Skin of body (tissue), 3 donors: ENCODE measurements at places on chromosomes 7 and 10. TPM values are rescaled to one million over a fixed set of nuclear protein-coding genes. Genes with fewer than 3 reads are reported as not detected.

CRPPA gene
- total RNA-seq, result 4.1 TPM

LRIT2 gene
- total RNA-seq, result not detected

IQUB gene
- total RNA-seq, result 0.49 TPM

CXCL12 gene
- total RNA-seq, result 107 TPM

DNAJC12 gene
- total RNA-seq, result 2.7 TPM

LIPK gene
- total RNA-seq, result 10.6 TPM

DNA sequence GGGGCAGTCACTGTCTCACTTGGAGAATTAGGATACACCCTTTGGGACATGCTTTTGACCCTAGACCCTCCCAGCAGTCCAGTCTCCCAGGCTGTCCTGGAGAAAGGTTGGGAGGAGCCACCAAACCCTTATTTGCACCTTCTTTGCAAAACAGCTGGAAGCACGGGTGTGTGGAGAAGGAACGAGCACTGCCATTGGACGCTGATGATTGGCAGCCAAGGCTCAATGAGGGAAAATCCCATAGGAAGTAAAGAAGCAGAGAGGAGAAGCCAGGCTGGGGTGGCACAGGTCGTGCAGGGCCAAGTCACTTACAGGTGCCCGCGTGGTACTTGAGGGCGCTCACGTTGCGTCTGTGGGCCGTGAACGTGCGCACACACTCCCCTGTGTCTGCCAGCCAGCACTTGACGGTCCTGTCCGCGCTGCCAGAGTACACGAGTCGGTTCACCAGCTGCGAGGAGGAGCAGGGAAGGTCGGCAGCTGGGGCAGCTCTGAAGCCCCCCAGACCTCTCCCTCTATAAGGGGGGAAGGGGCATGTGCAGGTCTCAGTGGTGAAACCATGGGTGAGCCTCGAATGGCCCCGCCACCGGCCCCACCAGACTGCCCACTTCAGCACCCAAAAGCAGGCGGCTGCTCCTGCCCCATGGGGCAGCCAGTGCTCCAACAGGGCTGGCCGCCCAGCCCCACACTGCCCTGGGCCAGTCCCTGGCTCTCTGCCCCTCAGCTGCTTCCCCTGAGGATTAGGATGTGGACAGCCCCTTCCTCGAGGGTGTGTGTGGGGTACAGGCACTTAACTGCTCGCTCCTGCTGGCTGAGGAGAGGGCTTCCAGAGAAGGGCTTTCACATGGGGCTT, 24.8 kb downstream of the WDR86 start:
- DNase-seq, result no peak

DNA sequence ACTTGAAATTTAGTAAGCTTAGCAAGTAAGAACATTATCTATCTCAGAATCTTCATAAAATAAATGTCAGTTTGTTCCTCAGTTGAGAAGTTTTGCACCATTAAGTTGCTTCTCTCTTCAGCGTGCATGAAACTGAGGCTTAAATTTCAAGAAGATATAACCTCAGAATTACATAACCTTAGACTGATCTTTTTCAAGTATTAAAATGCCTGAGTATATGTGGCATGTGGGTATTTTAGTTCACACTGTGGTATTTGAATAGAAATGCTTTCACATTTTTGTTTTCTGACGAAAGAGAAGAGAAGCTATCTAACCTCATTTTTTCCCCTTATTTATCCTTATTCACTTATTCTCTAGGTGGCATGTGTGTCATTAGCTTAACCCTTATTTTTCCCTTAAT, 104.1 kb downstream of the PHF14 start:
- no peak for DNase-seq

- no peak for DNase-seq
Measured at GRCh38 chr7:118753479-118753878, 529.0 kb downstream of the ANKRD7 start.

GRCh38 chr10:27911539-27911938, 87.3 kb downstream of the ODAD2 start:
- no peak for DNase-seq
